ENCODE measurements at places on chromosomes 5 and 9. TPM values are rescaled to one million over a fixed set of nuclear protein-coding genes. Genes with fewer than 3 reads are reported as not detected.

Gene FCN1
- total RNA-seq = 1.1 TPM

Gene RASGRF2
- total RNA-seq = 35.9 TPM

Gene MARVELD2
- total RNA-seq = 2.3 TPM

Gene PCDHGC4
- not detected for total RNA-seq

- no peak for DNase-seq
These were observed 634.0 kb downstream of the MAT2B start for GRCh38 chr5:164139423-164139822.

- no peak for DNase-seq
These were observed 101.4 kb downstream of the ARHGAP26 start for GRCh38 chr5:142871363-142872193.

DNA sequence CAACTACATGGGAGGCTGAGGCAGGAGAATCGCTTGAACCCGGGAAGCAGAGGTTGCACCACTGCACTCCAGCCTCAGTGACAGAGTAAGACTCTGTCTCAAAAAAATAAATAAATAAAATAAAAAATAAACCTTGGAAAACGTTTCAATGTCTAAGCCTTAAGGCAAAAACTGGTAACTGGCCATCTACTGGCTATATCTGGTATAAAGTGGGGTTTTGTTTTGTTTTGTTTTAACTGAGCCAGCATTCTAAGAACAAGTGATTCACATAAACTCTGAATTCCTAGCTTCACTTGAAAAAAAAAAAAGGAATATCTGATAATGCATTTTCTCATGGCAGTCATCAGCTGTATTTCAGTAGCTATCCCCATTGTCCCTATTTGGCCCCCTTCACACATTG lies 126.1 kb upstream of the EFNA5 start:
- DNase-seq = no peak

GRCh38 chr9:113436728-113437515 lies 26.4 kb downstream of the C9orf43 start:
- DNase-seq = no peak

DNA sequence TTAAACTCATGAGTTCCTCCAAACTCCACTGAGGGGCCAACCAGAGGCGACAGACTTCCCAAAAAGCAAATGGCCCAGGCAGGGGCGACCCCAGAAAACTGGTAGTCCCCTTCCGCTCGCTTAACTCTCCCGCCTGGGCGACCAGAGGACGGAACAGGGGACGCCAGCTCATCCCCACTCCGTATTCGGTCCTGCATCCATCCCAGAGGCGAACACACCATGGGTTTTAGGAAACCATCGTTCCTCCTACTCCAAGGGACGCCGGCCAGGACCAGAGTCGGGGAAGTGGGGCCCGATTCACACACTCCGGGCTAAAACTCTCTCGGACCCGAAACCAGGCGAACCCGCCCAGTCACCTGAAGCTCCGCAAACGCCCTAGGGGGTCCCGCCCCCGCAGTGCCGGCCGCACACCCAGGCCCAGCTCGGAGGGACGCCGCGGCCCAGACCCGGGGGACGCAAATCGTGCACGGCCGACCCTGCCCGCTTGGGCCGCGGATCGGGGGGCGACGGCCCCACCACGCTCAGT lies 478 bp downstream of the TEX10 start:
- DNase-seq = peak; percentile 13

DNA sequence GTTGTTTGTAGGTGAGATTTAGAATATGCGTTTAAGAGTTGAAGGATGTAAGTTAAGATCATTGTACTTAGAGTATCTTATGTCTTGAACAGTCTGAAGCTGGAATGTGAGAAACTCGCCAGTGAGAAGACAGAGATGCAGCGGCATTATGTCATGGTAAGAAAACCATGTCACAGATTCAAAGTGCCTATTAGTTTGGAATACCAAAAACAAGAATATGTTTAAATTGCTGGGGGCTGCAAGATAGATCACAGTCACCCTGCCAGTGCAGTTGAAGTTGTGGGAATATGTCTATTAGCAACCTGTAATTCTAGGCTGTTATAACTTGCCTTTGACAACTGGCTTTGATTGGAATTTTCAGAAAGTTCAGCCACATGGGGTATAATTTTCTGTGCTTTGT lies 3.0 kb downstream of the TLE4 start:
- DNase-seq = no peak

- no peak for DNase-seq
These were observed 53.6 kb upstream of the SLC1A3 start for GRCh38 chr5:36552651-36553393.

DNA sequence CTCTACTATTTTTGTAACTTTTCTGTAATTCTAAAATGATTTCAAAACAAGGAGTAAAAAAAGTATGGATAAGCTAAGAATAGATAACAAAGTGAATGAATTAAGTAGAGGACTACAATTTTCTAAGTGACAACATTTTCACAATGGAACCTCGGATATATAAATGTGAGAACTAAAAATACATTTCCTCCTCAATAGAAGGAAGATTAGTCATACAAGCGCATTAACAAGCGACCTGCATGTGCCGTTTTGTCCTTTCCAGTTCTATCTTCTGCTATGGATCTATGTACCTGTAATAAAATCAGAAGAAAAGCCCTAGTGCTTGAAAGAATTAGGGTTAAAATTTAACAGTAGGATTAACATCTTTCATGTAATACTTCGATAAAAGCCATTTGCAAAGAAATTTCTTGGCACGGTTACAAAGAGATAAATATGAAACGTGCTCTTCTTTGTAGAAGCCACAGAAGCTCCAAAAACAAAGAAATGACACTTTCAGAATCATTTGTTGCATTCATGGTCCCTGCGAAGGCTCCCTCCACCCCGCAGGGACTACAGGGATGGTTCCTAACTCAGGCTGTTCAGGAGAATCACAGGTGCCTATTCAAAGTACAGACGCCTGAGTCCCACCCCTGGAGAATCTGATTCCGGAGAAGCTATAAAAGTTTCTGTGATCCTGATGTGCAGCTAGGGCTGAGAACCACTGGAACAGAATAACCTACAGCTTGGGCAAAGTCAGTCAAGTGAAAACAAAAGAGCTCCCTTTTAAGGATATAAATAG lies 216.6 kb upstream of the EFNA5 start:
- DNase-seq = no peak

DNA sequence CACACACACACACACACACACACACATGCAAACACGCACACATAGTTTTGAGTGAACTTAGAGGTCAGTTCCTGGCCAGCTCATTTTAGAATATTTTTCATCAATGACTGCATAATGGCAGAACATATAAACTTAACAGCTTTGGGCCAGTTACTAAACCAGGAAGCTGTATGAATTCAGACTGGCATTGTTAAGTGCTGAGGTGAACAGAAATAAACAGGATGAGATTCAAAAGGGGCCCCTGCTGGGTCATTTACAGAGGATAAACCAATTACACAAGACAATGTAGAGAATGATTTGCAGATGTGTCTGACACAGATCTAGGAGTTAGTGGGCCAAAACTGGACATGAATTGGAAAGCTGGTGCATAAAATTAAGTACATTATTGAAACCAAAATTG lies 44.6 kb downstream of the MARCHF11 start:
- DNase-seq = no peak

DNA sequence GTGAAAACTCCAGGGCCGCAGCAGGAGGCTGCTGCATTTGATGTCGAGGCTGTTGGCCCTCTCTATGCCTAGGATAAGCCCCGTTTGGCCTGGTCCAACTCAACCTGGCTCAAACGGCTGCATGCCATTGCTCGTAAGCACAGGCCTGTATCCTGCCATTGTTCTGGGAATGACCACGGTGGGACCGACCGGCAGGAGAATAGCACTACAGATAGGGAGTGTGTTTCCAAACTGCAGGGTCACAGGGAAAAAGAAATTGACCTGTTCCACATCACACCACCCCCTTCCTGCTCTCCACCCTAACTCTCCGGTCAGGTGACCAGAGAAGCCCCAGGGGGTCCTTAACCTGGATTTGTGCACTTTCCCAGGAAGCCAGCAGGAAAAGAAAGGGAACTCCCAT lies 278.7 kb upstream of the KLF4 start:
- DNase-seq = no peak
